ENCODE measurements at places on chromosomes 13 and 19. TPM values are rescaled to one million over a fixed set of nuclear protein-coding genes. Genes with fewer than 3 reads are reported as not detected.

TPGS1 gene
- total RNA-seq = 15.6 TPM

FCAR gene
- not detected for total RNA-seq

CTXN1 gene
- total RNA-seq = 15.4 TPM

CPT1C gene
- 42.1 TPM for total RNA-seq

GRCh38 chr19:29927944-29928625 lies 14.0 kb upstream of the URI1 start:
- no peak for DNase-seq

DNA sequence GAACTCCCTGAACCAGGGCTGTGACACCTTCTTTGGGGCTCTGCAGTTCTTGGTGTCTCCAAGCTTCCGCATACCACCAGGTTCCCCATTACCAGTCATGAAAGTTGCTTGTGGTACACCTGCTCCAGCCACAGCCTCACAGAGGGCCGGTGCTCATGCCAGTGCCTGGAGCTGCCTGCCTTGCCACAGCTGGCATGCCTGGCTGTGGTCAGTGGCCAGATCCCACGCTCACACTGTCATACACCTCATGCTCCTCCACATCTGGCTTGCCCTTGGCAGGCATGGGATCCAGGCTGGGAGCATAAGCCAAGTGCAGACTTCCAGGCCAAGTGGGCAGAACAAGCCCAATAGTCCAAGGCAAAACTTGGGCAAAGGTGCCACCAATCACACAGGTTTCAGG lies 1054.9 kb downstream of the SLITRK5 start:
- no peak for DNase-seq

GRCh38 chr19:3274942-3275582 lies 50.6 kb downstream of the CELF5 start:
- DNase-seq = no peak

GRCh38 chr19:46721269-46722003 lies 4.5 kb upstream of the PRKD2 start:
- DNase-seq = no peak

- DNase-seq = no peak
Measured at GRCh38 chr19:54481326-54481930, 8.3 kb upstream of the CDC42EP5 start.

DNA sequence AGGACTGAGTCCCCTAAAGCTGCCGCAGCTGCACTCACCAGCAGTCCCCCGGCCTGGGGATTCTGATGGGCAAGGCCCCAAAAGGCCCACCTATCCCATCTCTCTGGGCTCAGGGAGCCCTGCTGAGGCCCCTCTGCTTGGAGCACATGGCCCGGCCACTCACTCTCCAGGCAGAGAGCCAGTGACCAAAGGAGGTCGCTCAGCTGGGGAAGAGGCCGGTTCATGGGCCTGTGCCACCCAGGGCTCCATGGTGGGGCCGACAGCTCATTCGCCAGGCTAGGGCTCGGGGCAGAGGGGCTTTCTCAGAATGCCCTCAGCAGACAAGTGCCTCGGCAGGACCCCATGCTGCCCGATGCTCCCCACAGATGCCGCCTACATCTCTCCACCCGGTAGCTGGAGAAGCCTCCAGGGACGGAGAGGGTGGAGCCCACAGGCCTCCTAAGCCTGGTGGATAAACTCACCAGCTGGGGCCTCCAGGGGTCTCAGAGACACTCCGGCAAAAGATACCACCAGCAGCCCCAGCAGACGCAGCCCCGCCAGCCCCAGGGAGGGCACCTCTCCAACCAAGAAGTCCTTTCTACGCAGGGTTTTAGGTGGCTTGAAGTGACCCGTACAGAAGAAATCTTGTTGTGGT lies 54.4 kb downstream of the MLLT1 start:
- DNase-seq = no peak

DNA sequence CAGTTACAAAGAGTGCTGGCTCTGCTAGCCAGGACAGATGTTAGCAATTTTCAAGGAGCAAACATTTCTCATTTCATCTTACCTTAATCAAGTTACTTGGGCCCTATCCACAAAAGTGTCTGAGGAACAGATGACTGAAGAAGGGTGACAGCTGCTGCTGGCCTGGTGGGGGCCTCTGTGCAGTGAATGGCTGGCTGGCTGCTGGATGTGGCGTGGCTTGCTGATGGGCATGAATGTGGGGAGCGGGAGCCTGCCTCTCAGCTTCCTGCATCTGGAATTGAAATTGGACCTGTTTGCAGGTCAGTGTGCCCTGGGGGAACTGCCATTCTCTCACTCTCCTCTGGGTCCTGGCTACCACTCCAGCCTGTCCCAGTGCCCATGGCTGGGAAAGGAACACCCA lies 94.7 kb downstream of the RGCC start:
- DNase-seq = no peak

DNA sequence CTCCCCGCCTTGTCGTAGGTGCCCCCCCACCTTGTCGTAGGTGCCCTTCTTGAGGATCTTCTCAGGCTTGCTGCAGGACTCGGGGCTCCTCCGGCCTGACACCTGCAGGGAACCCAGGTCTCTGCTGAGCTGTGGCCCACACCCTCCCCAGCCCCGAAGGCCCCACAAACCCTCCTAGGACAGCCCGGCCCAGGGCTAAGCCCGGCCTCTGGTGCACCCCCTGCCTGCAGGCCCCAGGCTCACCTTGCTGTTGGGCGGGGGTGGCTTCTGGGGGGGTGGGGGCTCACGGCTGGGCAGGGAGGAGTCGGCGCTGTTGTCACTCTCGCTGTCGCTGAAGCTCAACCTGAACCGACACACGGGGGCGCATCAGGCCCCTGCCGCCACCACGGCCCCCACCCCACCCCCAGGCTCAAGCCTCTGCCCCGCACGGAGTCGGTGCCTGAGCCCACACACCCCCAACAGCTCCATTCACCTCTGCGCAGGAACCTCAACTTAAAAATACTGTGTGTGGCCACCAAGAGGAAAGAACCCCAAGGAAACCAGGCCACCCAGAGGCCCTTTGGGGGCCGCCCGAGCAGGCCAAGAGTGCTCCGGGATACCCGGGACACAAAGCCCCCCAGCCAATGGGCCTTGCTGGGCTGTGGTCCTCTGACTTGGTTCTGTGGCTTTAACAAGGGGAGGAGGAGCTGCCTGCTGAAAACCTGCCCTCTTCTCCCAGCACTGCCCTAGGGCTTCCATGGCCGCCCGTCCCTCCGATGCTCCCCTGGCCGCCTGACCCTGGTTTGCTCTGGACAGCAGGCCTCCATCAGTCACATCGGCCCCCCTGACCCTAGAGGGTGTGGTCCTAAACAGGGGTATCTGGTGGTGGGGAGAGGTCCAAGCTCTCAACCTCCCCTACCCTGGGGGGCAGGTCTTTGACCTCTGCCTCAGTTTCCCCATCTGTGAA lies 65.8 kb downstream of the MLLT1 start:
- no peak for DNase-seq

DNA sequence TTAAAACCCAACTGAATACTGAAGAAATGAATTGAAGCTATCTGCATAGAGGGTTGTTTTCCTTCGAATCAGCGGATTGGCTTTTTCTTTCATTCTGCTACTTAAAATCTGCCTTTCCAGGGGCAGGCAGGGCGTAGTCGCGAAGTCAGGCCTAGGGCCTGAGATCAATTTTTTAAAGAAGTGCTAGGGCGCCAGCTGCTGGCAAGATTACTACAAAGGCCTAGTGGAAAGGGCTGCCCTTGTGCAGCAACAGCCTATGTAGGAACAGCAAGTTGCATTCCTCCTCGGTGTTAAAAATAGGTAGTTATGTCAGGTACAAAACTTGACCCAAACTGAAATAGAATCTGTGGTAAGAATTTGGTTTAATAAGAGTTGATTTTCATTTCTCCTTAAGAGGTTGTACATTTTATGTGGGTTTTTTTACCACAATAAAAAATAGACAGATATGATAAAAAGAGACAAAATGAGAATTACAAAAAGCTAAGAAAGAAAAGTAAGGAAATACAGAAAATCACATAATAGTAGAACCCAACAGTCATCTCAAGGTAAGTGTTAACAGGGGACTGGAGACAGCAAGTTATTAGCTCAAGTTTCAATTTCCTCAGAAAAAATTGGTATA lies 9.5 kb upstream of the URAD start:
- DNase-seq = no peak

GRCh38 chr13:92460479-92460878 lies 766.1 kb upstream of the GPC6 start:
- DNase-seq = no peak

DNA sequence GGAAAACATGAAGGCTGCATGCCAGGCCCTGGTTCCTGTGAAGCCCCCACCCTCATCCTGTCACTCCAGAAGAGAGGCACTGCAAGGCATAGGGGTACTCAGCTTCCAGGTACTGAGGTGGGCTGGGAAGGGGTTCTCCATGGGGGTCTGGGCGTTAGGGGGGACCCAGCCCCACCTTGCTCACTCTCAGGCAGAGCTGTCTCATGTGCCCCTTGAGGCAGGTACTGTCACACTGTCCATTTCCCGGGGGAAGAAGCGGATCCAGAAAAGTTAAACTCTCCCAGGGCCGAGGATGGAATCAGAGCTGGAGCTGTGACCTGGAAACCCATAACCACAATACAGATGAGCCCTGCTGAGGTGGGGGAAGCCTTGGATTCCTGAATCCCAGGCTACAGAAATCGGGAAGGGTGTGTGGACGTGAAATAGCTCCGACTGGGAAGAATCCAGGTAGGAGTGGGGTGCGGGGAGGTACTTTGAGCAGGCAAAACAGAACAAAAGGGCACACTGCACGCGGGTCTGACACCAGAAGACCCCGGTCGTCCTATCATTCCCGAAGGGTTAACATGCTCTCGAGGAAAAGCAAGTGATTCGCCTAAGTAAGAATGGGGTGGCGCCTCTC lies 540 bp upstream of the USE1 start:
- no peak for DNase-seq

GRCh38 chr13:99191900-99192399 lies 8.7 kb upstream of the UBAC2 start:
- DNase-seq = no peak

DNA sequence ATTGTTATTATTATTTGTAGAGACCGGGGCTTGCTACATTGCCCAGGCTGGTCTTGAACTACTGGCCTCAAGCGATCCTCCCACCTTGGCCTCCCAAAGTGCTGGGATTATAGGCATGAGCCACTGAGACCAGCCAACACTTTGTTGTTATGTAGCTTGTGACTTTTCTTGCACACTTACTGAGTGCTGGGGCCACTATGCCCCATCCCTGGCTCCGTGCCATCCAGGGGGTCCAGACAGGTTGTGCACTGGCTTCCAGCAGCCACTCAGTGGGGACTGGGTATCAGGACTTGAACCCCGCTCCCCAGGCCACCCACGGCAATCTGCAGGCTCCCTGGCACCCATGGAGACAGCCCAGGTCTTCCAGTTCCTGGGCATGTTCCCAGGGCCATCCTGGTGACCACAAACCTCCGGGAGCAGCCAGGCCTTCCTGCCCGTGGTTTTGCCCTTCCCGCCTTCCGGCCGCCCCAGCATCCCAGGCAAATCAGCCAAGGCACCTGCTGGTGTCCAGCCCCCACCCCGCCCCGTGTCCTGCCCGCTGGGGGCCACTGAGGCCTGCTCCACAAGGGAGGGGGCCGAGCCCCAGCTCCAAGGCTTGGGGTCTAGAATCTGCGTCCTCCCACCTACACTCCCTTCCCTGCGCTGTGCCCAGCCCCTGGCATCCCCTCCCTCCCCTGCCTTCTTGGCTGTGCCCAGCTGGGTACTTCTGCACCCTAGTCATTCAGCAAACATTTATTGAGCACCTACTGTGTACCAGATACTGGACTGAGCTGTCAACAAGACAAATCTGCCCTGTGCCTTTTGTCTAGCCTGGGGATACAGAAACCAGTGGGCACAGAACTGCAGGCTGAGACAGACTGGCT lies 23.7 kb upstream of the SEMA6B start:
- no peak for DNase-seq

DNA sequence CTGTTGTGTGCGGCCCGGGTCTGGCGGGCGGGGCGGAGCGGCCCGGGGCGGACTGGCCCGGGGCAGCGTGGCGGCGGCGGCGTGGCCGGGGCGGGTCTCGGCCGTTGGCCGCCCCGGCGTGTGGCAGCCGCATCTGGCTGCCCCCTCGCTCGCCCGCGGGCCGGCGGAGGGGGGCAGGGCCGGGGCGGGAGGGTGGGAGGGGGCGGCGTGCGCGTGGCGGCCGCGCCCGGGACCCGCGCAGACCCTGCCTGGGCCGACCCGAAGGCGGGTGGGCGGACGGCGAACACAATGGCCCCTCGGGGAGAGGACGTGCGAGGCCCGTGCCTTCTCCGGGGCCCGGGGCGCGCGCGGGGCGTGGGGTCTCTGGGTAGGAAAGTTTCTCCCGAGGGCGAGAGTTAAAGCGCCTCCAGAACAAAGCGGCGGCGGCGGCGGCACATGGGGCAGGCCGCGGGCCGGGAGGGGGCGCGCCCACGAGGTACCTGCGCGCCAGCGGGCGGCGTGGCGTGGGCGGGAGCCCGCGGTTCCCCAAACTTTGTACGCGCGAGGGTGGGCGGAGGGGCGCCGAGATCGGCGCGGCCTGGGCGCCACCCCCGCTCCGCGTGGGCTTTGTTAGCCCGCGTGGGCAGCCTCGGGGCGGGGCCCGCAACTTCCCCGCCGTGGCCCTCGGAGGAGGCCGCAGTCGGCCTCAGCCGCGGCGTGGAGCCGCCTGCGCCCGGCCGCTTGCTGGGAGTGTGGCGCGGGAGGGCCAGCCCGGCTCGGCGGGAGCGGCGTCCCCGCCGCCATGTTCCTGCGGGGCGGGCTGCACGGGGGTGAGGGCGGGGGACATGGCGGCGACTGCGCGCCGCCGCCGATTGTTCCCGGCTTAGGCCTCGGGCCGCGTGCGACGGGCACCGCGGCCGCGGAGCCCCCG lies 764 bp downstream of the MIR17HG start:
- peak; percentile 16 for DNase-seq

DNA sequence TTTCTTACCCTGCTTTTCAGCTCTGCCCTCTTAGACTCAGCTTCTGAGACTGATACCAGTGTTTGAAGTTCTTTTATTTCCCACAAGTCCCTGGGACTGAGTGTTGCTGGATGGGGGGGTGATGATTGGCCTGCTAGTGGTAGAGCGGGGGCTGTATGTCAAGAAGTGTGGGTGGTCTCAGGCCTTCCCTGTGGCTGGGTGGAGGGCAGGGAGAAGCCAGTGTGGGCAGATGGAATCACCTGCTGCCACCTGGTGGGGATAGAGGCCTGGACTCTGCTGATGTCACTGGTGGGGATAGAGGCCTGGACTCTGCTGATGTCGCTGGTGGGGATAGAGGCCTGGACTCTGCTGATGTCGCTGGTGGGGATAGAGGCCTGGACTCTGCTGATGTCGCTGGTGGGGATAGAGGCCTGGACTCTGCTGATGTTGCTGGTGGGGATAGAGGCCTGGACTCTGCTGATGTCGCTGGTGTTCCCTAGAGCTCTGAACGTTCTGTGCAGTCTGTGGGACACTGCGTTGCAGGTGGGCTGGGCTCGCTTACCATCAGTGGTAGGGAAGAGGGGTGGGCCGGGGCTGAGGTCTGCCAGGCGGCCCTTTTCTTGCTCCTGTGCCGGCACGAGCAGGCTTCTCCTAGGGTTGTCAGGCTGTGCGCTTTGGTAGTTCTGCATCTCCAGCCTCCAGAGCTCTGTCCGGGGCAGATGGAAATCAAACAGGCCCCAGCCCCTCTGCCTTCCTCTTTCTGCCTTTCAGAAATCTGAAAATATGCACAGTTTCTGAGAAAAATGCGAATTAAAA lies 101.3 kb downstream of the ARHGEF7 start:
- no peak for DNase-seq

DNA sequence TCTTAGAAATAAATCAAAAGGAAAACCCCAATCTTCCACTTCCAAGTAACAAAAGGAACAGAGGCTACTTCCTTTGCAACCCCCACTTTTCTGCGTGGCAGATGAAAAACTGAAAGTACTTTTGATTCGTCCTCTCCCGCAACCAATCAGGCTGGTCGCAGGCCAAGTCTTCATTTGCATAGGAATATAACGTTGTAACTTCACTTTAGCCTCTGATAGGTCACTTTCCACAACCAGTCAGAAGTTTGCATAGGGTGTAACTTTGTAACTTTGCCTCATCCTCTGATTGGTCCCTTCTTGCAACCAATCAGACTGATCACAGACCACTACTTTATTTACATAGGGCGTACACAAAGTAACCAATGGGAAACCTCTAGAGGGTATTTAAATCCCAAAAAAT lies 37.2 kb downstream of the TGDS start:
- DNase-seq = no peak

Measured in occipital lobe (tissue), 3 donors.